ENCODE measurements at places on chromosomes 5 and 9.

- DNase-seq = no peak
Measured at GRCh38 chr9:80061096-80061495, 489.3 kb downstream of the TLE4 start.

- no peak for DNase-seq
Measured at GRCh38 chr9:131899296-131900228, 159.7 kb upstream of the RAPGEF1 start.

DNA sequence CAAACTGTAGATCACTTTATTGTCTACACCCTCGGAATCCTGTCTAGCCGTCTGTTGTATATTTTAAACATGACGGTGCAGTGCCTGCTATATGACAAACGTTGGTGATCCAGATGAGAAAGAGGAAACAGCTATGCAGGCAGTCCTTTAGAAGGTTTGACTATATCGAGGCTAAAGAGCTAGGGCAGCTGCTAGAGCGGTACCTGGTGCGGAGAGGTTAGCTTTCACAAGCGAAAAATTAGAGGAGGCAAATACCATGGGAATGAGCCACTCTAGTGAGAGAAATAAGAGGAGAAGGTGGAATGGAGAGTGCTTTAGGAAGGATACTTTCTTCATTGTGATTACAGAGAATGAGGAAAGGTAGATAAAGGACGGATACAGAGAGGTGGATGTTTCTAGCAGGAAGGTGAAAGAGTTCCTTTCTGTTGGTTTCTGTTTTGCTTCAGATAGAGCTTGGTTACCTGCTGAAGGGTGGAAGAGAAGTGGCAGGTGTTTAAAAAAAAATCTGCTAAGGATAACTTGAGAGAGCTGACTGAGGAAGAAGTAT is 959 bp upstream of the FBXL17 start:
- peak; percentile 77 for DNase-seq

DNA sequence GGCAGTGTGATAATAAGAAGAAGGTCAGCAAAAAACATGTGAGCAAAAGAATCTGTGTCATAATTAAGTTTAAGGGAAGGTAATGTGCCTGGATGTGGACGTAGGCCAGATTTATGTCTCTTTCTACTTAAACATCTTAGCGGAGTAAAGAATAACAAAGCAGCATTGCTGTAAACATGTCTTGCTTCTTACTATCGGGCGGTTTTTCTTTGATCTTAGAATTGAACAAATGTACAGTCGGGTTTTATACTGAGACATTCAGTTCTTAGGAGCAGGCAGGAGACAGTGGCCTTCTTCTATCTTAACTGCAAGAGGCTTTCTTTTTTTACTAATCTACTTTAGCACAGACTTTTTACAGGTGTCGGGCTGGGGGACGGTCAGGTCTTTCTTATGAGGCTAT is 40.4 kb upstream of the FLT4 start:
- no peak for DNase-seq

GRCh38 chr5:35660451-35660850 is 42.8 kb downstream of the SPEF2 start:
- no peak for DNase-seq

DNA sequence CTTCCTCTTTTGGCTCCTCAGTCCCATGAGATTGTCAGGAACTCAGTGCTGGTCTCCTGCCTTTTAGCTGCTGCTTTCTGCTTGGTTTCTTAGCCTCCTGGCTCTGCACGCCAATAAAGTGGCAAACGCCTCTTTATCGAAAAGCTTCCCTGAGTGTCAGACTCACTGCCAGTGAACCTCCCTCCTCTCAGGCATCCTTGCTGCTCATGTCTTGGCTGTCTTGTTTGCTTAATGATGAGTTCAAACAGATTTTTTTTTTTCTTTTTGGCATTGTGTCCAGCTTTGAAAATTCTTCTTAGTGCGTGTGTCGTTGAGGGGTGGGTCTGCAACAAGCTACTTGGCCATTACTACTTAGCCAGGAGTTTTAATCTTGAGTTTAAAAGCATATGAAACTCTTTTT is 14.9 kb downstream of the RASGRF2 start:
- DNase-seq = no peak

- peak; percentile 47 for DNase-seq
Measured at GRCh38 chr5:80481019-80481893, 6.6 kb upstream of the FAM151B start.

- no peak for DNase-seq
Measured at GRCh38 chr9:110252509-110253139, 3.7 kb downstream of the TXN start.

DNA sequence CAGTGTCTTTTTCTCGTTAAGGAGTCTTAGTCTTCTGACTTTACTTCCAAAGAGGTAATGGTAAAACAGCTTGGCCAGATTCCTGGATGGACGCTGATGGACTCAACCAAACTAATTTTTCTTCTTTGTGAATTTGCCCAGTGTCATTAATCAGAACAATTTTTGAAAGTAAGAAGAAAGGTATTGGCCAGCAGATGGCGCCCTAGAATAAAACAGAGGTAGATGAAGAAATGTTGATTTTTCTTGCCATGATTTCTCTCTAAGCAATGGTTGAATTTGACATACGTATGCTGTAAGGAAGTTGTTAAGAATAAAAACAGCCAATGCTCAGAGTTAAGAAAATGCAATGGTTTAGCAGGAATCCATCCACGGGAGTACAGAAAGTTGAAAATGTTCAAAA is 500.0 kb downstream of the DIRAS2 start:
- peak; percentile 92 for DNase-seq

DNA sequence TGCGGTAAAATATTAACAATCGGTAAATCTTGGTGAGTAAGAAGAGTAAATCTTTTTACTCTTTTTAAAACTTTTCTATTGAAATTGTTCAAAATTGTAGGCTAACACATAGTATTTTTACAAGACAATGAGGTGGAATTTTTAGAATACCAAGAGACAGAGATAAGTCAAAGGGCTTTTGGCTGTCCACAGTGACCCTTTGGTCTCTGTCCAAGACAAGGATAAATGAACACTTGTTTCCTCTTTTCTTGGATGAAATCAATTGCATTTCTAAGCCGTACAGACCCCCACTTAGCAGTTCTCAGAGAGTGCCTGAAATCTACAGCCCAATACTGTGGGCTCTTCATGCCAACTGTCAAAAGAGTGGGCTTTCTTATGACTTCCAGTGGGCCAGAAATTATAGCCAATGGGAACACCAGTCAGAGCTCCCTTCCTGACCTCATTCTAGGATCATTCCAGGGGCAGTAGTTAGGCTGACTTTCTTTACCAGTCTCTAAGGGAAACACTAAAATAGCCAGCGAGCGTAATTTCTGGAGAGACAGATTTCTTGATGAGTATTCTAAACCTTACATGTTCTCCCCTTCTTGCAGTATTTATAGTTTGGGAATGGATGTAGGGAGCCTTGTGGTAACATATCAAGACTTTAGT is 74.1 kb downstream of the GALNT10 start:
- DNase-seq = no peak

DNA sequence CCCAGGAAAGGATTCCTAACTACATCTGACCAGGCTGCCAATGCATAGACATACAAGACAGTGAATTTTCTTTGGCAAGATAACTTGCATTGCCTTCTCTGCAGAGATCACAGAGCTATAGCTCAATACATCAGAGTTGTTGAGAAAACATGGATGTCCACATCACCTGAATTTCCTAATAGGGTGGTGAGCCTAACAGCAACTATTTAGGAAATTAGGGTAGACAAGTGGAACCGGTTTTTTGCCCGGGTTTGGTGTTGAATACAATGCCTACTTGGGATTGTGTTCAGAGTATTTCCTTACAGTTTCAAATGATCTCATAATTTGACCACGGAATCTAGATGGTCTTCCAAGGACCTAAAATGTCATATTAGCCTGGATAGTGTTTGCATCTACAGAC is 262.7 kb downstream of the KIF4B start:
- no peak for DNase-seq

- no peak for DNase-seq
Measured at GRCh38 chr9:74985041-74985440, 32.3 kb upstream of the C9orf40 start.

GRCh38 chr5:10860645-10861422 is 99.8 kb upstream of the DAP start:
- DNase-seq = no peak

DNA sequence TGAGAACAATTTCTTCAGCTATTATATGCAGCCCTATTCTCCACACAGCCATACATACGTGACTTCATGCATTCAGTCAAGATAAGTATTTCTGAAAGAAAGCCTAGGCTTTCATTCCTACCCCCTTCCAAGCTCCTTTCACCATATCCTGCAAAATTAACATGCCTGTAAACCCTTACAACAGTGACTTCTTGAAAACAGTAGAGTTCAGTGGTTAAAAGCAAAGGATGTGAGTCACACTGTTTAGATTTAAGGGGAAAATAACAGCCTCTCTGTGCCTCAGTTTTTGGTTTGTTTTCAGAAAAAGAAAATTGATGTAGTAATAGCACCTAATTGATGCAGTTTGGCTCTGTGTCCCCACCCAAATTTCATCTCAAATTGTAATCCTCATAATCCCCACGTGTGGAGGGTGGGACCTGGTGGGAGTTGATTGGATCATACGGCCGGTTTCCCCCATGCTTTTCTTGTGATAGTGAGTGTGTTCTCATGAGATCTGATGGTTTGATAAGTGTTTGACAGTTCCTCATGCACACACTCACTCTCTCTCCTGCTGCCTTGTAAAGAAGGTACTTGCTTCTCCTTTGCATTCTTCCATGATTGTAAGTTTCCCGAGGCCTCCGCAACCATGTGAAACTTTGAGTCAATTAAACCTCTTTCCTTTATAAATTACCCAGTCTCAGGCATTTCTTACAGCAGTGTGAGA is 264.8 kb downstream of the CETN3 start:
- DNase-seq = no peak

- DNase-seq = no peak
Measured at GRCh38 chr5:175566697-175567096, 88.3 kb downstream of the SFXN1 start.

DNA sequence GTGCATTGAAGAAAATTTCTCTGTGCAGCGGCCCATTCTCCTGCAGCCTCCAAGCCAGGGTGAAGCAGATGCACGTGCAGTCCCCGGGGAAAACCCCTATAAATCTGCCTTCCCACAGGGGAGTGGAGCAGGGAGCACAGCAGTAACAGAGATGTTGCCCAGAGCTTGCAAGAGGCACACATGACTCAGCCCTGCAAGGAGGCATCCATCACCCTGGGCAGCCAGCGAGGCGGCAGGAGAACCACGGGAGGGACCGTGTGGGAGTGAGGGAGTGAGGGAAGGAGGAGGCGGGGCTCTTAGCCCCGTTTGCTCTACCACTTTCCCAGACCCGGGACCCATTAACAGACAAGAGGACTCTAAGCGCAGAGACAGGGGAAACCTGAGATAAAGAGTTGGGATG is 96.2 kb upstream of the ARAP3 start:
- DNase-seq = no peak

- no peak for DNase-seq
Measured at GRCh38 chr9:110110154-110110553, 97.8 kb downstream of the C9orf152 start.

DNA sequence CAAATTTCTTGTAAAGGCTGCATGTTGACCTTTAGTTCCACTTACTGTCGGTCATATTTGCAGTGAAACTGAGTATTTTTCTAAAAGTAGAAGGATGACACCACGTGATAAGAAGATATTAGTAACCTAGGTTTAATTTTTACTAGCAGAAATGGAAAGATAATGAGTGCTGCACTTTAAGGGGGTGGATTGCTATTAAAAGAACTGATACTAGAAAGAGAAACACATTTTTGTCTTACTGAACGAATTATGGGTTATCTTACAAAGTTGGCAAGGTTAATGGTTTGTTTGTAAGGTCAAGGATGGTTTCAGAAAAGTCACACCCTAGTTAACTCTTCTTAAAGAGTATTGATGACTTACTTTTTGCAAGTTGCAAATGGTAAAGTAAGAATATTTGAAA is 2.4 kb downstream of the MACIR start:
- no peak for DNase-seq

All from NCI-H748 treated with DMSO at 0.1 percent for 48 hours (cell line).